ENCODE measurements at places on chromosomes 7 and 10.

DNA sequence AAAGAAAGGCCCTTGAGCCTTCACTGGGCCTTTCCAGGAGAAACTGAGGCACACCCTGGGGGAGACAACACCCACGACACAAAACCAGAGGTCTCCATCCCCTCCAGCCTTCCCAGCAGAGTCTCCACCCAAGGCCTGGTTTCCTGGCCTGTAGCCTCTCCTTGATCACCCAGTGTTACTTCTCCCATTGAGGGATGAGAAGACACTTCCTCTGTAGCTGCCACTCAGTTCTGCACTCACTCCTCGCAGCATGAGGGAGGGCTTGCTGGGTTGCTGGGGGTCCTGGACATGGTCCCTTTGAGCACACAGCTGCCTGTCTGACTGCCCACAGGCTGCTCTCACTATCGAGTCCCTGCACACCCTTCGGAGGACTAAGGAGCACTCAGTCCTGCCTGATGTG lies 438.1 kb upstream of the FOXK1 start:
- DNase-seq = no peak

- no peak for DNase-seq
Observed at GRCh38 chr10:93392121-93392520, 90.0 kb downstream of the MYOF start.

- no peak for DNase-seq
Observed at GRCh38 chr7:122260336-122260735, 44.2 kb downstream of the FEZF1 start.

DNA sequence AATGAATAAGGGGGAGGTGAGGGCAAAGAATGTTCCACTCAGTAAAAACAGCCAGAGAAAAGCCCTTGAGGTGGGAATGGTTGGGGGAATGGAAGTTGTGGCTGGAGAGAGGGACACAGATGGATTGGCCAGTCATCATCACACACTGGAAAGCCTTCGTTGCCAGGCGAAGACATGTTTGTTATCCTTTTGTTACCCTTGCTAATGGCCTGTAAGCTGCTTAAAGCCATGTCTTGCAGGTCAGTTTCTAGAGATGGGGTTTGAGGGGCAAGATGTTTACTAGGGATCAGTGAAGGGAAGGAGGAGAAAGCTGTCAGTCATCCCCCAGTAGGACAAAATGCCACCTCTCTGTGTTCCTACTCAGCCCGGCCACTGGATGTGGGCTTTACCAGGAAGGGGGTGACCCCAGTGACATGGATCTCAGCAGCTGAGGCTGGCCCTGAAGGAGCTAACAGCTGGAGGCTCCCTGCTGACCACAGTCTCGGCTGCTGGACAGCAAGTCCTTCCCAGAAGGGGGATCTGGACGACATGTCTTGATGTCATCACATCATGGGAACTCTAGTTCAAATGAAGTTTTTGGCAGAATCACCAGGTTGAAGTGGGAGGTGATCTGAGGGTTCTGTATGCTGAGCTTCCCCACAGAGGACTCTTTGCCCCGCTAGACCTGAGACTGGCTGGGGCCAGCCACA lies 66.2 kb downstream of the TBXAS1 start:
- no peak for DNase-seq

DNA sequence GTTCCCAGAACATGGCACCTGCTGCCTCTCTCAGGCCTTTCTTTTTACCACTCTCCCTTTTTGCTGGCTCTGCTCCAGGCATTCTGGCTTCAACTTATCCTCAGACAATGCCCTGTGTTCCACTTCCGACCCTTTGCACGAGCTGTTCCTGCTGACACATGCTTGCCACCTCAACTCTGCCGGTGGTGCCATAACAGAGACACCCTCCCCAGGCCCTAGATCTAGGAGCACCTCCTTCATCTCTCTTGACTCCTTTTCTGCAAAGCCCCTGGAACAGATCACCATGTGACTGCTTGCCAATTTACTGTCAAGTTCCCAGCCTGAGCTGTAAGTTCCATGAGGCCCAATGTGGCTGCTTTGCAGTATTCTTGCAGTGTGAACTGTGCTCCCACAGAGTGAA lies 256.0 kb upstream of the MKI67 start:
- DNase-seq = no peak

DNA sequence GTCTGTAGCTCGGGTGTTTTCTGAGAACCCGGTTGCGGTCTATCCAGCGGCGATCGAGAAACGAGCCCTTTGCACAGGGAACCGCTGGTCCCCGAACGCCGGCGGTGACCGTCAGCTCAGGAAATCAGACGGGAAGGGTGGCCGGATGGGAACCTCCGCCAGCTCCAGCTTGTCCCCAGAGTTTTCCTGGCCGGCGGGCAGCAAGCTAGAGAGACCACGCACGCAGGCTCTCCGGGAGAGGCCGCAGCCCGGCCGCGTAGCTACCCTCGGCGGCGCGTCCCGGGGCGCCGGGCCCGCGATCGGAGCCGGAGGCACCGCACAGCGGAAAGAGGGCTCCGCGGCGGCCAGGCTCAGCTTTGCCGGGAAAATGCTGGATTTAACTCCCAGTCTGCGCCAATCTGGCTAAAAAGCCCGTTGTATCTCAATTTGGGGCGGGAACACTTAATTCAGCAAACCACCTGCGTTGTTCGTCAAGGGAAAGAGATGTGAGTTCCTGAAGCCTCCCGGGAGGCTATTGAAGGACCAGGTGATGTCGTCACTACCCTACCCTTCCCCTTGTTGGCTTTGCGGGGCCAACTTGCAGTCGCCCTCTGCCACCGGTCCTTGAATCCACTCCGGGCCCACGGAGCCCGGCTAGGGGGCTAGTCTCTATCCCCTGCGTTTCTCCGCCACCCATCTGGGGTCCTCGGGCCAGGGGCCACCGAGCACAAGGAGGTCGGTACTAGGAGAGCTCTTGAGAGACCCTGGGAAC lies 859 bp upstream of the CH25H start:
- peak; percentile 18 for DNase-seq

DNA sequence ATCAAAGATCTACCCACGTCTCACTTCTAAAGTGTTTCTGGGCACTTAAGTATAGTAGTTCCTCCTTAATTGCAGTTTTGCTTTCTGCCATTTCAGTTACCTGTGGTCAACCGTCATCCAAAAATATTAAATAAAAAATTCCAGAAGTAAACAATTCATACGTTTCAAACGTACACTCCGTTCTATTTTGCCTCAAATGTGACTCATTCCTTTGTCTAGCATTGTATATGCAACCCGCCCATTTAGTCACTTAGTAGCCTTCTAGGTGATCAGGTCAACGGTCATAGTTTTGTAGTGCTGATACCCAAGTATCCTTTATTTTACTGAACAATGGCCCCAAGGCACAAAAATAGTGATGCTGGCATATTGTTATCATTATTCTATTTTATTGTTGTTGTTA lies 33.8 kb downstream of the HGF start:
- DNase-seq = no peak

DNA sequence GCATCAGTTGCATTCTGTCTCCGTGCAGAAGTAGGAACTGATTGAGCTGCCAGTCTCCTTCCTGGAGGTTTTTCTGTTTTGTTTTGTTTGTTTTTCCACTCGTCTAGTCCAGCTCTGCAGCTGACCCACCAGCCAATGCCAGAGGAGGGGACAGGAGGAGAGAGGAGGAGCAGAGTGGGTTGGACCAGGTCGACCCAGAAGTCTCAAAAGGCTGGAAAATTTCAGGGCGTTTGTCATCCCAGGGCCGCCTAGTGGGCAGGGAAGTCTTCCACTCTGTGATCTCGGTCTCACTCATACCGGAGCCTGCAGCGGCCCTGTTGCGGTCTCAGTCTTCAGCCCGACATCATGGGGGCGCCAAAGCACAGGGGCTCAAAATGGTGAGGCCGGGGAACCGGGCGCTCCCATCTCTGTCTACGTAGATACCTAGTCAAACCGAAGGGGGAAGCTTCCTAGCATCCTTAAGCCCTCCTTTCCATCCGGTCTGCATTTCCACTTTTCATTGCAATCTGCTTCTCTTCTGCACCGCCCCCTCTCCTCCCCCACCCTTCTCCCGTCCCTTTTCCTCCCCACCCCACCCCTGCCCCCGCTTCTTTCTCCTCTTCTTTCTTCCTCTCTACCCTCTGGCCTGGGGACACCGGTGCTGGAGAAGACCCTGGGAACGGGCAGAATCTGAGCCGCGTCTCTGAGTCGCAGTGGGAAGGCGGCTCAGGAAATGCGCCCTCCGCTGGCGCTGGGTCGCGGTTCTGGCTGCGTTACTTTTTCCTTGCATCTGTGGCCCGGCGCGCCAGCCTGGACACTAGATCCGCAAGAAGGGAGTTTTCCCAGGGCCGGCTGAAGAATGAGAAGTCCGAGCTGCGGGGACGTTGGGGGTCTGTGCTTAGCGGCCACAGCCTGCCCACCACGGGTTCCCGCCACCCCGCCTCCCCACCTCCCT lies 16.2 kb upstream of the PAX2 start:
- DNase-seq = no peak

DNA sequence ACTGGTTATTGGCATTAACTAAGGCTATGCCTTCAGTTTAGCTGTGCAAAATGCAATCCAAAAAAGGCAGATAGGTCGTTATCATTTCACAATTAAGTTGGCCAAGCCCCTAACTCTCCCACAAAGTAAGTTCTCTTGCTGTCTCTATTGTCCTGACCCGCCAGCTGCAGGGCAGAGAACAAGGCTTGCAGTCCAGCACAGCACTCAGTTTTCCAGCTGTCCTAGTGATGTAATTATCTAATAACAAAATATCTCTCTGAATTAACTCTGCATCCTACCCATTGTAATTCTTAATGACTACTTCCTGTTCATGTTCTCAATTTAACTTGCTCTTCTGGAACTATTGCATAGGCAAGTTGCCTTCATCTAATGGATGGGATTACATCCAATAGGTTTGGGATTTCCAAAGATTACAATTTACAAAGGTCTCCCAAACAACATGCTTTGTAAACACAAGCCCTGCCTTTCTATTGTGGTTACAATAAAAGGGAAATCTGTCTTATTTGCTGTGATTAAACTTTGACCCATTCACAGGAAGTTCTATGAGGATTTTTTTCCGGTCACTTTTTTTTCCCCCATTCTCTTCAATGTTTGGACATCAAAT lies 55.2 kb downstream of the CDK6 start:
- no peak for DNase-seq

GRCh38 chr10:93495654-93496321 lies 624 bp upstream of the CEP55 start:
- peak; percentile 30 for DNase-seq

- DNase-seq = no peak
Observed at GRCh38 chr7:112162142-112162766, 43.9 kb downstream of the DOCK4 start.

GRCh38 chr10:58531084-58531695 lies 18.5 kb downstream of the BICC1 start:
- peak; percentile 35 for DNase-seq

GRCh38 chr7:23277359-23277989 lies 21.7 kb upstream of the MALSU1 start:
- DNase-seq = no peak

DNA sequence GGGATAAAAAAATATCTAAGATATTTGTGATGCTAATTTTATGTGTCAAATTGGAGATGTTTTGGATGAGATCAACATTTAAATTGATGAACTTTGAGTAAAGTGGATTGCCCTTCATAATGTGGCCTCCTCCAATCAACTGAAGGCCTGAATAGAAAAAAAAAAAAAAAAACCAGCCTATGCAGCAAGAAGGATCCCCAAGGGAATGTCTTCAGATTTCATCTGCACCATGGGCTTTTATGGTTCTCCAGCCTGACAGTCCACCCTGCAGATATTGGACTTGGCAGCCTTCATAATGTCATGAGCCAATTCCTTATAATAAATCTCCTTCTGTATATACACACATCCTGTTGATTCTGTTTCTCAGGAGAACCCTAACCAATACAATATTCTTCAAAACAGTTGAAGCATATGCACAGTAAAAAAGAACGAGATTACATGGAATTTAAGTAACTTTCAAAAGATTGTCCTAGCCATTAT lies 316.9 kb upstream of the PLXDC2 start:
- no peak for DNase-seq

GRCh38 chr7:90660819-90661218 lies 64.7 kb downstream of the CDK14 start:
- no peak for DNase-seq

DNA sequence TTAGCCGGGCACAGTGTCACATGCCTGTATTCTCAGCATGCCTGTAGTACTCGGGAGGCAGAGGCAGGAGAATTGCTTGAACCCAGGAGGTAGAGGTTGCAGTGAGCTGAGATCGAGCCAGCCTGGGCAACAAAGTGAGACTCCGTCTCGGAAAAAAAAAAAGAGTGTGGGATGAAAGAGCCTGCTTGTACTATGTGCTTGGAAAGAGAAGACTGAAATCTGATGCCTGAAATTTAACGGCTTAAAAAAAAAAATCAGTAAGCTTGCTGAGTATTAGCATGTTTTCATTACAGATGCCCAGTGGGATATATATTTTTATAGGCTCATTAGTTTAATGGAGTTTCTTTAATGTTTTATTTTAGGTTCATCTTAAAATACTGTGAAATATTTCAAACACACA lies 4.2 kb downstream of the NT5C2 start:
- no peak for DNase-seq

DNA sequence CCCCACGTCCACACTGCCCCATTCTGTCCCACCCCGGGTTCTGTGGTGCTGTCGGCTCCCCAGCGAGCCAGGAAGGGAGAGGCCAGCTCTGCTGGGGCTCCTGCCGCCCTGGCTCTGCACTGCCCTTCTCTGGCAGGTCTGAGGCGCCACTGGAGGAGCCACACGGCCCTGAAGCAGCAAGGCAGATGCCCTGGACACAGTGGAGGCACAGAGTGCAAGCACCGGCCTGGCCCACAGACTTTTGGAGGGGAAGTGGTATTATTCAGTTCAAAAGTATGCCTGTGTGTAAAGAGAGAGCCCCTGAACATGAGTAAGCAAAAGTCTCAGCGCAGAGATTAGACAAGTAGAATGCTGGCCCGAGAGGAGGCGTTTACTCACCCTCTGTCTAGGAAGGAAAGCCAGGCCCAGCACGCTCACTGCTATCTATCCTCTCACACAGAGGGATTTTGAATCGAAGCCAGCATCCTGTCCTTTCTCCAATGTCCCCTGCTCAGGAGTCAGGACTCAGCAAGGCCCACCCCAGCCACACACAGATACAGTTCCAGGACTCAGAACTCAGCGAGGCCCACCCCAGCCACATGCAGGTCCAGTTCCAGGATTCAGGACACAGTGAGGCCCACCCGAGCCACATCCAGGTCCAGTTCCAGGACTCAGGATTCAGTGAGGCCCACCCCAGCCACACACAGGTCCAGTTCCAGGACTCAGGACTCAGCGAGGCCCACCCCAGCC lies 115.0 kb downstream of the EGFR start:
- no peak for DNase-seq

DNA sequence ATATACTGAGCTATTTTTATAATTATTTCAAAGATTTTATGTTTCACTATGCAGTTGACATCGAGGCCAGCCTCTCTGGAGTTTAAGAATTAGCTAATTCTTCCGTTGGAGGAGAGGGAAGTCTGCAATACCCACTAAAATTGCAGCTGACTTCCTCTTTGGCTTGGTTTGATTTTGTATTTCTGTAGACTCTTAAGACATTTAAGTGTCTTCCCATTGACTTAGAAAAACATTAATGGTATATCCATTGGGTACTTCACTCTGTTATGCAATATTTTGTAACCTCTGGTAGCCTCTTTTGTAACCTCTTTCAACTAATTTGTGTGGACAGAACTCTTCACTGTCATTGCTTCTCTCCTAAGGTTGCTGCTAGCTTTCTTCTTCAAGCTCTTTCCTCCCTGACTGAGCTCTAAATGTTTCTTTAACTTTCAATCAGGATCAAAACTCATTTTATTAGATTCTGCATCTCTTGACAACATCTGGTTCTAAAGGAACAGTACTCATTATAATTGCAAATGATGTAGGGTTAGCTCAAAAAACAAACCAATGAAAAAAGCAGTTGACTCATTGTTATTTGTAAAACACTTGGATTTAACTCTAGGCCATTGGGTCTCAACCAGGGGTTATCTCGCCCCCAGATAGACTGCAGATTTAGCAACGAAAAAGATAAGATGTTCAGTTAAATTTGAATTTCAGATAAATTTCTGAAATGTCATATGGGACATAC lies 1.7 kb upstream of the ANKRD22 start:
- DNase-seq = no peak
